Globus pallidus (tissue), 1 donor: ENCODE measurements at places on chromosomes 1 and 21.

DNA sequence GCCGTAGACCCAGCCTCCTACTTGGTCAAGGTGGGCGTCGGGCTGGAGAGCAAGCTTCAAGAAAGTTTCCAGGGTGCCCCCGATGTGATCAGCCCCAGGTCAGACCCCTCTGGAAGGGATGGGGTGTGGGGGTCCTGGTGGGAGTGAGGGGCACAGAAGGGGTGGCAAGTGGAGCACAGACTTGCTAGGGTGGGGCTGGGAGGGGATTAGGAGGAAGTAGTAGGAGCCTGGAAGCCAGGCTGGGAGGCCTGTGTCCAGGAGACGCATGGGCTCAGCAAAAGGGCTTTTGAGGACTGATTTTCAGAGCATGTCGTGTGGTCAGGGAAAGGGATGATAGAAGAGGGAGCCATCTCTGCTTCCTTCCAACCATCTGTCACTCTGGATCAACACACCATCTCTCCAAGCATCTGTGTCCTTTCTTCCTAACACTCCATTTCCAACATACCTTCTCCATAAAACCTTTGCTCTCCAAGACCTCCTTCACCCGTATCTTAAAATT is 8.5 kb downstream of the TRIM46 start:
- DNase-seq = no peak

GRCh38 chr1:52904927-52905698 is 16.4 kb downstream of the ECHDC2 start:
- DNase-seq = no peak

- no peak for DNase-seq
Observed at GRCh38 chr1:222824641-222825040, 9.8 kb downstream of the DISP1 start.

DNA sequence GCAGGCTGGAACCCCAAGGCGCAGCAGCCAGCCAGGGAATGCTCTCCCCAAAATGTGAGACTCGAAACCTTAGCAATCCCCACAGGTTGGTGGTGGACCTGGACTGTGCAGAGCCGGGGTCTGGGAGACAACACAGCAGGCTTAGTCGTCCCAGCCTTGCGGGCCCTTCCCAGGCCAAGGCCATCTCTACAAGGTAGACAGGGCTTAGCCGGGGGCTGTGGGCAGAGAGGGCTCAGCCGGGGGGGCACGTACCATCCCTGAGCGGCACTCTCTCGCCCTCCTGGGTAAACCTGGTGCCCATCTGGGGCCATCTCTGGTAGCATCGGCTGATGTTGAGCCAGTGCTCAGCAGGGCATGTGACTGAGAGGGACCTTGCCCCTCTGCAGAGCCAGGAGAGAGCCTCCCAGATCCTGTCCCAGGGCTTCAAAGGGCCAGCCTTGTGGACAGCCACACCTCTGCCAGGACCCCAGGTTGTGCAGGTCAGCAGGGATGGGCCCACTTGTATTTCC is 2.2 kb upstream of the ACTRT2 start:
- DNase-seq = no peak

DNA sequence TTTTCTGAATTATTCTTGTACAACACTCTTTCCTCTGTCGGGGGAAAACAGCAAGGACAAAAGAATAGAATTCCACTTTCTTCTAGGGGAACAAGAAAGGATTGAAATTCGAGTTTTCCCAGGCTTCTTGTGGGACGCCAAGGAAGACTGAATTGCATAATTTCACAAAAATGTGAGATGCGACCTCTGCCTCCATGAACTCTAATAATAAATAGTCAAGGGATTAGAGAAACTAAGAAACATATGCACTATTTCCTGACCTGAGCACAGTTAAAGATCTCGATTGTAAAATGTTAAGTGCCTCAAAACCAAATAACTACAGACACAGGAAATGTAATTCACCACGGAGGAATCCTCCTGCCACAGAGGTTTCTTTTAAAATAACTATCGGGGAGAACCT is 117.3 kb upstream of the MARK1 start:
- DNase-seq = no peak

GRCh38 chr1:93758842-93759515 is 77.3 kb upstream of the BCAR3 start:
- DNase-seq = no peak

- DNase-seq = no peak
Observed at GRCh38 chr21:36694593-36695282, 4.2 kb upstream of the SIM2 start.
